SW 1271 (cell line): ENCODE measurements at places on chromosomes 5 and 9.
A peak's percentile ranks its signal among the peaks of the same experiment; 100 is the strongest.

DNA sequence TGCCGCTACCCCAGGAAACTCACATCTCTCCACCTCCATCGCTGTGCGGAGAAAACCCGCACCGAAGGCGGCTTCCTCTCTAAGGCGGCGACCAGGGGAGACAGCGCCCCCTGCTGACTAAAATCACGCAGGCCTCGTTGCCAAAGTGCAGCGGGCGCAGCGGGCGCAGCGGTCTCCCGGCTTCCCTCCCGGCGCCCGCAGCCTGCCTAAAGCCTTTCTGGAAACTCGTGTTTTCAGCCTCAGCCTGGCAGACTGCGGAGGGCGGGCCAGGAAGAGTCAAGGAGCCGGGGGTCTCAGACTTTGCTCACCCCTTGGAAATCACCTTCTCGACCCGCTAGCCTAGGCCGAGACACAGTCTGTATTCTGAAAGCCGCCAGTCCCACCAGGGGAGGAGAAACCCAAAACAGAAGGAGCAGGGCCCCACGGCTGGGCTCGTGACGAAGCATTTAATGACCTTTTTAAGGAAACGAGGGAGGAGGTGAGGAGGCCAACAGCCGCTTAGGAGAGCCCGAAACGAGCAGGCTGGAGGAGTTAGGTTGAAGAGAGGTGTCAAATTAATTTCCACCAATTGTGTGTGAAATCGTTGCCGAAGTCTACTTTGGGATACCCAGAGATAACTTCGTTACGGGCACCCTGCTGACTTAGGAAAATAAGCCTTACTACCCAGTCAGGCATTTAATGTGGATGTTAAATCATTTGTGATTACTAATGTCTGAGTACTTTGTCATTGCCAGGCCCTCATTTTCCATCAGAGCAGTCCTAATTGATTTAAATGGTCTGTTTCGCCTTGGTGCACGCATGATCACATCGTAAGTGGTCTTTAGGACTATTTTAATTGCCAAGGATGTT, 7.3 kb upstream of the FOXB2 start:
- DNase-seq = no peak

DNA sequence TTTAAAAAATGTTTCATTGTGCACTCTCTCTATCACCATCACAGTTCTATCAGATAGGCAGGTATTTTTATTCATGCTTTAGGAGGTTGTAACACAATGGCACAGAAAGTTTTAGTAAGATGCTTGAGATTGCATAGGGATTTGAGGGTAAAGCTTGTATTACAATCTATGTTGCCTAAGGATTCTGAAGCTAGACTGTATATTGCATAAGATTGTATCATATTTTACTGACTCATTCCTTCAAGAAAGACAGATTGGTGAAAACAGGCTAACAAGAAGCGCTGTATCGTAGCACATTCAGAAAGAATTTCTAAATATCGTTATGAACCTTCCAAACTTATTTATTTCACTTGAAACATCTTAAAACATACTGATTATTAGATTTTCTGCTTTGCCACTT, 577.7 kb downstream of the EBF1 start:
- no peak for DNase-seq

DNA sequence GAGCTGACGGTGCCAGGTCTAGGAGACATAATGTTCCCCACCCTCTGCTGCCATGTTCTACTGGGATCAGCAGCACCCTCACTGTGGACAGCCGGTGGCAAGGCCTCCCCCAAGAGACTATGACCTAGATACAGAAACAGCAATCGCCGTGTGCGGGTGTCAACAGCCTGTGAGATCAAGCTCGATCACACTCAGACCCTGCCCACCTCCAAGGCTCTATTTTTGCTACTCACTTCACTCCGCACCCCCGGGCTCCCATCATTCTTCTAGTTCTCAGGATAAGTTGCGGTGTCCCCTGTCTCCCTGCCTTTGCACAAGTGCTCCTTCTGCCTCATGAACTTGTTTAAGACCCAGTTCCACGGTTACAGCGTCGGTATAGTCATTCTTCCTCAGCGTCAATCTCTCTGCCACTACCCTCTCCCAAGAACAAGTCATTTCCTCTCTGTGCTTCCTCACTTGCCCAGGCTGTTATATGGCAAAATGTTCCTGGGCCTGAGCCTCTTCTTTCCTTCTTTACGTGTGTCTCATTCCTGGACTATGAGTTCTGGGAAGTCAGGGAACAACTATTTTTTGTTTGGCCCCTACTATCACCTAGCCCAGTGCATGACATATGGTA, 5.4 kb upstream of the DOCK8 start:
- DNase-seq = no peak

- DNase-seq = no peak
These were observed 55.0 kb upstream of the APC start for GRCh38 chr5:112682621-112683061.

- DNase-seq = no peak
These were observed 469.6 kb downstream of the GADD45G start for GRCh38 chr9:90074316-90074962.

- no peak for DNase-seq
These were observed 338.8 kb downstream of the NNT start for GRCh38 chr5:43941806-43942205.

DNA sequence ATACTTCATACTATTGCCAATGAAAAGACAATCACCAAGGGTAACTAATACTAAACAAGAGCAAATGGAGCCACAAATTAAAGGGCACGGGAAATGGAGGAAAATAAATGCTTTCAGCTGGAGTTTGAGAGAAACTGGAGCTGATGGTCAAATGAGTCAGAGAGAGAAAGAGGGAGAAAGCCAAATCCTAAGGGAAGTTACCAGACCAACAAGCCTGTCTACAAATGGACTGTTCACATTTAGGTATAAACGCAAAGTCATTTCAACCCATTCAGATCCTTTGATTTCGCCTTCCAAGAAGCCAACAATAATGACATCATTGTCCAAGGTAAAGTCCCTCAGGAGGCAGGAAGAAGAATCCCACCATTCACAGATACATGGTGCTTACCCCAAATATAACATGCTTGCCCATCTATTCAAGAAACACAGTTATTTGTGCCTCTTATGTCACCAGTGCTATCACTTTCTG, 351.8 kb downstream of the RAB3C start:
- no peak for DNase-seq

- no peak for DNase-seq
These were observed 28.4 kb upstream of the PITX1 start for GRCh38 chr5:135062216-135063055.

GRCh38 chr5:86968301-86968753, 299.4 kb upstream of the RASA1 start:
- peak; percentile 72 for DNase-seq

- DNase-seq = no peak
These were observed 50.3 kb downstream of the MTAP start for GRCh38 chr9:21852754-21853153.

GRCh38 chr9:126000731-126001580, 253.8 kb downstream of the PBX3 start:
- DNase-seq = no peak

- no peak for DNase-seq
These were observed 70.0 kb upstream of the GFPT2 start for GRCh38 chr5:180423133-180423532.

DNA sequence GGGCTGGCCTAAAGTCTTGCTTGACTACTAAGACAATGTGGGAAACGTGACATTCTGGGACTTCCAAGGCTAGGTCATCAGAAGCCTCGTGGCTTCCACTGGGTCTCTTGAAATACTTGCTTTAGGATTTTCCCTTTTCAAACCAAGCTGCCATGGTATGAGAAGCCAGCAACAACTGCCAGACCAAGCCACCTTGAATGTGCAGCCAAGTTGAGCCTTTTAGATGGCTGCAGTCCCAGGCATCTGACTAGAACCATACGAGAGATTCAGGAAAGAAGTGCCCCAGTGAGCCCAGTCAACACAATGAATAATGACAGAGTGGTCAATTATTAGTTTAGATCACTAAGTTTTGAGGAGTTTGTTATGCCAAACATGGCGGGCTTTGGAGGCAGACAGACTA, 143.3 kb downstream of the SLF1 start:
- DNase-seq = no peak

DNA sequence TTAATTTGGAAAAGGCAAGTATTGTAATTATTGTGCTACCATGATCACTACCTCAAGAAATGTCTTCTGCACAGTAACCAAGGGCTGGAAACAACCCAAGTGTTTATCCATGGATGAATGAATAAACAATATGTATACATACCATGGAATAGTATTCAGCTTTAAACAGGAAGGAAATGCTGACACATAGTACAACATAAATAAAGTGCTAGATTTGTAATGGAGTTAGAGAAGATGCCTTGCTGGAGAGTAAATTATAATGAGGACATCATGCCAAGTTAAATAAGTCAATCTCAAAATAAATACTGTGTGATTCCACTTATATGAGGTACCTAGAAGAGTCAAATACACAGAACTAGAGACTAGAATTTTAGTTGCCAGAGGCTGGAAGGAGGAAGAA, 160.0 kb downstream of the CCDC192 start:
- DNase-seq = no peak

DNA sequence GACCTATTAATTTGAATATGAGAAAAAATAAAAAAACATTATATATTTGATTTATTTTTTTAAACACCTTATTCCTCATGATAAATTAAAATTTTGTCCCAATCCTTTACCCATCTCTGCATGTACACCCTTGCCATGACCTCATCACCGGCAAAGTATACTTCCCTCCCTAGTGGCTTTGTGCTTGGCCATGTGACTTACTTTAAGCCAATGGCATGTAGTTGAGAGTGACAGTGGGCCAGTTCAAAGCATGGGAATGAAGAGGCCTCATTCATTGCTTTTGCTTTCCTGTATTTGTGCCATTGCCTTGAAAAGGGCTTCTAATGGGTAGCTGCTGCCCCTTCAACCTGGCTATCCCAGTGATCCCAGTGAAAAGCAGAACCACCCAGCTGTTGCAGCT, 31.2 kb downstream of the C9 start:
- no peak for DNase-seq

GRCh38 chr9:19380826-19381075, 715 bp upstream of the RPS6 start:
- DNase-seq = no peak

- DNase-seq = peak; percentile 4
These were observed 25.2 kb upstream of the FOCAD start for GRCh38 chr9:20658677-20659473.

- DNase-seq = no peak
These were observed 109.9 kb downstream of the MEGF10 start for GRCh38 chr5:127400539-127400938.

DNA sequence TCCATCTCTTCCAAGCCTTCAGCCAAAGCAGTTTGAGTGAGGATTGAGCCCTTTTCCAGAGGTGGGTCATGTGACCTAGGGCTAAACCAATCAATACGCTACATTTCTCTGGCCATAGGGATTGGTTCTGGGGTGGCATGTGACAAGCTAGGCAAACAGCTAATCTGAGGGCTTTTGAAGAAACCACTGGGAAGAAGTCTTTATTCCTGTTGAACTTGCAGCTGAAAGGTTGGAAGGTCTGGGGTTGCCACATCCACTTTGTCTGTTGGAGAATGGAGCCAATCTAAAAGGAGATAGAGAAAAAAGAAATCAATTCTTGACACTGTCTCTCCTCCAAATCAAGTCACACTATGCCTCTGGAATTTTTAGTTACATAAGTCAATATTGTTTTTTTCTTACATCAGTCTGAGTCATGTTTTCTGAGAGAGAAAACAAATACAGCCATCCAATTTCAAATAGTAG, 637.8 kb upstream of the WWC1 start:
- no peak for DNase-seq

- DNase-seq = no peak
These were observed 39.6 kb downstream of the ZNF608 start for GRCh38 chr5:124706729-124707361.

GRCh38 chr9:88777498-88778312, 213.6 kb upstream of the S1PR3 start:
- no peak for DNase-seq

- peak; percentile 29 for DNase-seq
These were observed 3.1 kb downstream of the CXXC5 start for GRCh38 chr5:139651043-139651834.

GRCh38 chr9:87863882-87864465, 18.7 kb upstream of the SPATA31E1 start:
- no peak for DNase-seq

- DNase-seq = no peak
These were observed 41.0 kb upstream of the EGFL7 start for GRCh38 chr9:136621734-136622093.

- DNase-seq = no peak
These were observed at the start of gene PCDHGC4 for GRCh38 chr5:141484641-141485311. Gene PCDHGC4, plus strand, starts transcription at chr5:141485030. Its CDS starts 144 bp downstream, at chr5:141485174.

DNA sequence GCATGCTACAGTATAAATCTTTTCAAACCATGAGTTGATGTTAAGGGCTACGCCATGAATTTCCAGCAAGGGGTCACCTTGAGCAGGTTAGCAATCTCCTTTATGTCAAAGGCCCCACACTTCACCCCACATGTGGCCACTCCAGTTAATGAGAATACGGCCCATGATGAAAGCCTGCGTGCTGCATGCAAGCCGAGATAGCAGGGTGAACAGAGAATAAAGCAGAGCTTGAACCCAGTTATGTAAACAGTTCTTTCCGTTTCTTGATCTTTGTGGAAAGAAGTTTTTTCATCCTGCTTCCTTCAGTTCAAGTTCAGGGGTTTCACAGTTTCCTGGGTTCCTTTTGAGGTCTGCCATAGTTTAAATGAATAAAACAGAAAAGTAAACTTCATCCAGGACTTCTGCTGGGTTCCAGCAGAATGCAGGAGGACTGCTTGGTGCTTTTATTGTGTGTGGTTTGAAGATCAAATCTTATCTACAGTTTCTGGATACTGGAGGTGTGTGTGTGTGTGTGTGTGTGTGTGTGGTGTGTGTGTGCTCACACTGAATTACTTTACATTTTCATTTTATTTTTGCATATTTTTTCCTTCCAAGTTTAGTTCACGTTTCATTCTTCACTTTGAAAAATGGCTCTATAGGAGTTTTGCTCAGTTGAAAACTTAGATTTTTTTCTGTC, 87.1 kb downstream of the HMHB1 start:
- DNase-seq = no peak

GRCh38 chr5:37619353-37619752, 220.5 kb downstream of the GDNF start:
- no peak for DNase-seq

DNA sequence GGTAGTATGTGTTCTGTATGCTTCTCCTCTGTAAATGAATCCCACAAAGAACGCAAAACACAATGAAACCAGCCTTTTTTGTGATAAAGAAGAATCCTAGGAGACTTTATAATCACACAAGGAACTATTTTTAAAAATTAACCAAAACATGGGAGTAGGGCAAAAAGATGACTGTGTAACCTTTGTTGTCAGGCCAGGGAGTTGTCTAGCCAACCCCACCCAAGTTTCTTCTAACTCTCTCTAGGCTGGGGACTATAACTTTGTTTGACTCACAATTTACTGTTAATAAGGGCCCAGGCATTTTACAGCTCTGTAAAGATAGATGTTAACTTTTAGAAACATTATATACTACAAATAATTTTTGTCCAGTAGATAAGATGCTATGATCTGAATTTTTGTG, 176.1 kb downstream of the ADAMTS12 start:
- DNase-seq = no peak

- DNase-seq = peak; percentile 5
These were observed 1.6 kb downstream of the CFAP95 start for GRCh38 chr9:69822116-69822750.
